Stimulated activated CD8-positive, alpha-beta memory T cell treated with anti-CD3 and anti-CD28 coated beads, Interleukin-7, amount 100 ng/mL, for 24 hours (primary cell): ENCODE measurements at places on chromosomes 16 and 17.

DNA sequence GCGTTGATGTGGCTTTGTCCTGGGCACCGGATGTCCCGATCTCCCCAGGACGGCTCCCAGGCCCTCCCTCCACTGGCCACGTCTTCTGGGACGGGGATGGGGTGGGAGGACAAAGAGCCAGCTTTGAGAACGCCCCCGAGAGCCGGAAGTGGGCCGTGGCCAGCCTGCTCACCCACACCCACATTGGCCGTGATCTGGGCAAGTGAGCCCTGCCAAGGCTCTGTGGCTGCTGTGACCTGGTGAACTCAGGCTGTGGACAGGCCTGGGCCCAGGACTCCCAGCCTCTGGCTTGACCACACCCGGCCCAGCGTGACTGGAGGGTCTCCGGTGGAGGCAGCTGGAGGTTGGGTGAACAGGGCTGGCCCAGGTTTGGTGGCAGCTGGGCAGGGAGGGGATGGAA lies 3.3 kb downstream of the CDH15 start:
- DNase-seq = no peak

GRCh38 chr17:76501018-76501826 lies at the start of gene RHBDF2:
TSS of gene RHBDF2 (minus strand) at chr17:76501423. CDS start at chr17:76481524, 19,899 bp downstream.
- DNase-seq = peak; percentile 91

GRCh38 chr16:49456763-49457162 lies 83.2 kb downstream of the C16orf78 start:
- no peak for DNase-seq

DNA sequence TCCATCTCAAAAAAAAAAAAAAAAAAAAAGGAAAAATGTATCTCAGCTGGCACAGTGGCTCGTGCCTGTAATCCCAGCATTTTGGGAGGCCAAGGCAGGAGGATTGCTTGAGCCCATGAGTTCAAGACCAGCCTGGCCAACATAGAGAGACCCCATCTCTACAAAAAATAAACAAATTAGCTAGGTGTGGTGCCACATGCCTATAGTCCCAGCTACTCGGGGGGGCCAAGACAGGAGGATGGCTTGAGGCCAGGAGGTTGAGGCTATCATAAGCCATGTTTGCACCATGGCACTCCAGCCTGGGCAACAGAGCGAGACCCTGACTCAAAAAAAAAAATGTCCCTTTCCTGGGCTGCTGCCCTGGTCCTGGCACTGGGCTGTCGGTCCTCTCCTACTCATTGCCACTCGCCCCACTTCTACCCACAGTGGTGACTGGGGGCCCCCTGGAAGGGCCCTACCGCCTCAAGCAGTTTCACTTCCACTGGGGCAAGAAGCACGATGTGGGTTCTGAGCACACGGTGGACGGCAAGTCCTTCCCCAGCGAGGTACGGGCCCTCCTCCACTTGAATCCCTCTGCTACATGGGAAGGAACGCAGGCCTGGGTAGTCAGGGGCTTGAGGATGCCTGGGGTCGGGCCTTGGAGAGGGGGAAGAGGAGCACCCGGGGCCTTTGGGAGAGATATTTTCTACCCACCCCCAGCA lies 6.1 kb downstream of the CA7 start:
- no peak for DNase-seq

GRCh38 chr16:47142486-47142820 lies 1.3 kb downstream of the NETO2 start:
- DNase-seq = no peak

GRCh38 chr16:75566758-75567255 lies 628 bp downstream of the GABARAPL2 start:
- no peak for DNase-seq

DNA sequence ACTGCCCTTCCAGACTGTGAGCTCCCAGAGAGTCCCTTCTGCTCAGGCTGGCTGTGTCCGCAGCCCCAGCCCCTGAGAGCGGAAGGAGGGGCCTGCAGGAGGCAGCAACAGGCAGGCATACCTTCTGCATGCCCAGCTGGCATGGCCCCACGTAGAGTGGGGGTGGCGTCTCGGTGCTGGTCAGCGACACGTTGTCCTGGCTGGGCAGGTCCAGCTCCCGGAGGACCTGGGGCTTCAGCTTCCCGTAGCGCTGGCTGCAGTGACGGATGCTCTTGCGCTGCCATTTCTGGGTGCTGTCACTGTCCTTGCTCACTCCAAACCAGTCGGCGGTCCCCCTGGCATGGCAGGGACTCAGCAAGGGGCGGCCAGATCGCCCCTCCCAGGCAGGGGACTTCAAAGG lies 9.0 kb downstream of the RHBDF1 start:
- DNase-seq = no peak

DNA sequence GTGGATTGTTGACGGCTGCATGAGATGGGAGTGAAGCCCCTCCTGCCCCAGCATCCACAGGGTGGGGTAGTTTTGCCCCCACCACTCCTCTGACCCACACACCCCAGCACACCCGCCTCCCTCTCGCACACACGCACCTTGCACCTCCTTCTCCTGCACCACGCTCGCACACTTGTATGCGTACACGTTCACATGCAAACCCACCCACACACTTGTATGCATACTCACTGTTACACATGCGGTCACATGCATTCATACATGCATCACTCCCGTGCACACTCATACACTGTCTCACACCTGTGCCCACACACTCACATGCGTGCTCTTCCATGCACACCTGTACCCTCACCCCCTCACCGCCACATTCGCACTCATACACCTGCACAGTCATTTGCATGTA lies 70.5 kb upstream of the CIBAR2 start:
- DNase-seq = no peak

DNA sequence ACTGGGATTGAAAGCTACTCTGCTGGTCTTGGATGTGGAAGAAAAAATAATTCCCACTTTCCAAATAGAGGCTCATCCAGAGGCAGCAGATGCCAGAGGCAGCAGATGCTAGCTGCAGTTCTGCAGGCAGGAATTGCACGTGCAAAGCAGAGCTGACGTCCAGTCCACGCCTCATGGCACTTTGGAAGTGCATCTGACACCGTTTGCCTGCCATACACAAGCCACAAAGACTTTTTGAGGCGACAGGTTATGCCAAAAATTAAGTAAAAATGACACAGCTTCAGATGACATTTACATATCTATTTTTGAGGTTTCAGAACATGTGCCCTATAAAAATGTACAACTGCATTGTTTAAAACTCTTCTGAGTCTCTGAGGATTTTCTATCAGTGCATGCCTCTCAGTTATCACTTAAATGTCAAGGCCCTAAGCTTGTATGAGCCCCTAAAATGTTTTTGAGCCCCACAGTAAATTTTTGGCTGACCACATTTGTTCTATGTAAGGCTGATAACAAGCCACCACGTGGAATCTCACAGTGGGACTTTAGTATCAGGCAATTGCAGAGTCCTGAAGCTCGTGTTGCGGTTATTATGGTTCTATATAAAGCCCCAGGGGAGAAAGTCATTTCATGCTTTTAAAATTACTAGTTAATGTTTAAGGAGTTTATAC lies 239.2 kb downstream of the PRKCA start:
- DNase-seq = no peak

DNA sequence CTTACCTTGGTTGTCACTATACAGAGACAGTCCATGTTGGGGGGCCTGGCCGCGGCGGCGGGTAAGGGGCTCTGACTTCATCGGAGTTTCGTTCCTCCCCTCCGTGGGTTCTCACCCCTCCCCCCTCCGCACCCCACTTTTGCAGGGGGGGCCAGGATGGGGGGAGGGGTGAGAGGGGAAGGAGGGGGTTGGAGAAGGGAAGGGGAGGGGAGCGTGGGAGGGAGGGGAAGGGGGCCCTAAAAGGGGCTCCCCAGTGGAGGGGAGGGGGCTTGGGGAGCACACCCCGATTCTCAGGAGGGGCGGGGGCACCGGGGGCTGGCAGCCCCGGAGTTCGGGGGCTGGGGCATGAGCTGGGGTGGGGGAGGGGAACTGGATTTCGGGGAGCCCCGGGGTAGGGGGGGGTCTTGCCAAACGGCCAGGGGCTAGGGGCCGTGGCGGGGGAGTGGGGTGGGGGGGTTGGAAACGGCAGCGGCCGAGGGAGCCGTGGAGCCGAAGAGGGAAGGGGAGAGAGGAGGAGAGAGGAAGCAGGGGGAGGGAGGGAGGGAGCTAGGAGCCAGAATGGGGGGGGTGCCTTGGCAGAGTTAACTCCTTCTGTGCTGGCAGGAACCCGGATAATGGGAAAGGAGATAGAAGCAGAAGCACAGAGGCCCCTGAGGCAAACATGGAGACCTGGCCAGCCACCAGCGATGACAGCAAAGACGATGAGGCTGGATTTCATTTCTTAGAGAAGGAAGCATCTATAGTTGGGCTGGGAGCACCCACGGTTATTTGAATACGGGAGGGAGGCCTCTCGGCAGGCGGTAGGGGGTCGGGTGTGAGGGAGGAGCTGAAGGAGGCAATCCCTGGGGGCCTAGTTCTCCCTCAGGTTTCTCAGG lies 2.3 kb downstream of the DLG4 start:
- DNase-seq = no peak

GRCh38 chr16:64864232-64864809 lies 257.5 kb downstream of the CDH11 start:
- no peak for DNase-seq

- DNase-seq = no peak
These were observed 75.5 kb downstream of the SOCS1 start for GRCh38 chr16:11180489-11180888.

DNA sequence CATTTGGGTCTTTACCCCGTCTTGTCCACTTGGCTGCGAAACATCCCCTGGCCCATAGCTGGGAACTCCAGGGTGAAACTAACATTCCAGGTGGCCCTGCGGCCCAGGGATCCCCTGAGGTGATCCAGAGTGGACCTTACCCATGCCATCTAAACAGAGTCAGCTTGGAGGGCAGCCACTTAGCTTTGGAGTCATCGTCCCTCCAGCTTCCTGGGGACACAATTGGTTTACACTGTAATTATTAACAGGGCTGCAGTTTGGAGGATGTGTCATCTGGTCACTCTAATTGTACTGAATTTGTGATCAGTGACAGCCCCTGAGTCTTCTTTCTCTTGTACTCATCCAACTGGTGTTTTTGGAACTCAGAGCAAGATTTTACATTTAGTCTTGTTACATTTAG lies 149.9 kb downstream of the ENGASE start:
- no peak for DNase-seq

- DNase-seq = no peak
These were observed 622 bp downstream of the GPRC5B start for GRCh38 chr16:19883966-19884485.

GRCh38 chr17:35849469-35850348 lies 19.0 kb downstream of the HEATR9 start:
- no peak for DNase-seq

- DNase-seq = no peak
These were observed 84.5 kb downstream of the WNT3 start for GRCh38 chr17:46733837-46734475.

DNA sequence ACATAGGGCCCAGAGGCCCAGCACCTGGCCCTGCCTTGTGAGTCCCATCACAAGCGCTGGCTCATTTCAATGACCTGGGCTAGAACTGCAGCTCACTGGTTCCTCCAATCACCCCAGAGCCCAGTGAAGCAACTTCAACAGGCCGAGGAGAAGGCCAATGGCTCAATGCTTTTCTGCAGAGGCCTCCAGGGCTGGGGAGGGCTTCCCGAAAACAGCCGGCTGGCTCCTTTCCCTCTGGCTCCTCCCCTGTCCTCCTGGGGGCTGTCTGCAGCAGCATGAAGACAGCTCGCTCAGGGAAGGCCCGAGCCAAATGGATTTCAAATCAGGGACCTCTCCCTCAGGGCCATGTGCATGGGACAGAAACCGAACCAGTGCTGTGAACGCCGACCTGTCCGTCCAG lies 121.6 kb downstream of the ZNF423 start:
- no peak for DNase-seq

DNA sequence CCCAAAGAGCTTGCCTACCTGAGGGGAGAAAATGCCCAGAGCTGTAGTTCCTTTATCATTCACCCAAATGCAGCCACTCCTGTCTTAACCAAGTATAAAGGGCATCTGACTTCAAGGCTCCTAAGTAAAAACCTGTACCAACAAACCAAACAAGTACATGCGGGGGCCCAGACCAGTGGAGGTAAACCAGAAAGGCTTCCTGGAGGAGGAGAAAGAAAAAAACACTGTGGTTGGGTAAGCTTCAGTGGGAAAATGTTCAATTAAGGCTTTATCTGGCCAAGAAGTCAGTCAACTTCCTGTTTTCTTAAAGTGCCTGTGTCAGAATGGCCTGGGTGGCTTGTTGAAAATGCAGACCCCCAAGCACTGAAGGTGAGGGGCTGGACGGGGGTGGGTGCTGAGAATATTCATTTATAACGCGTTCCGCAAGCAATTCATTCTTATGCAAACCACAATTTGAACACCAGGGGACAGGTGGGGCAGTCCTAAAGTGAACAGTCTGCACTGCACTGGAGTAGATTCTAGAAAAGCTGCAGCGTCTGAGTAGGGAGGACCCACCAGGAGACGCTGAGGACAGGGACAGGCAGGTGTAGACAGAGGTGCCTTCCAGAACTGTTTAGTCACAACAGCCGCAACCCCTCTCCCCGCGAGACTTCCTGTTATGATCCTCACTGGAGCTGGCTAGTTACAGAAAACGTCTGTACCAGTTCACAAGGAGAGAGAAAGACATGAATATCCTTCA lies 467.1 kb downstream of the SOX9 start:
- no peak for DNase-seq

GRCh38 chr17:58373003-58373402 lies 21.0 kb upstream of the SUPT4H1 start:
- DNase-seq = no peak

- no peak for DNase-seq
These were observed 89.1 kb downstream of the ELAC2 start for GRCh38 chr17:12928736-12929135.

GRCh38 chr16:85329059-85329812 lies 217.0 kb upstream of the CIBAR2 start:
- no peak for DNase-seq

GRCh38 chr17:38511150-38512108 lies 83.2 kb downstream of the ARHGAP23 start:
- DNase-seq = no peak

GRCh38 chr17:27578718-27579085 lies 52.3 kb upstream of the LGALS9 start:
- peak; percentile 26 for DNase-seq

- DNase-seq = no peak
These were observed 70.0 kb upstream of the PMFBP1 start for GRCh38 chr16:72241930-72242329.

GRCh38 chr17:50954641-50955121 lies 88.5 kb upstream of the TOB1 start:
- DNase-seq = no peak

DNA sequence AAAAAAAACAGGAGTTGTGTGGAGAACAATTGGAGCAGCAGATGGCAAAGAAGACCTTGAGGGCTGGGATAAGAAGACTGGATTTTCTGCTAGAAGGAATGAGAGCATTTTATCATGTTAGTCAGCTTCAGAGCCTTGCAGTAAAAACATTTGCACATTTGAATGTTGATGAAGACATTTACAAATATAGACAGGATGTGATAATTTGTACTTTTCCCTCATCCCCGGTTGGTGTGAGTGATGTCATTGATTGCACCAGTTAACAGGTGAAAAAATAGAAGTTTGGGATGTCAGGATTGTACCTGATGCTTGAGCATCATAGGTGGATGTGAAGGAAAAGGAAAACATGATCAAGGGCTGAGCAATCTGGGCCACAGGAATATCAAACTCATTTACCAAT lies 22.6 kb upstream of the MAPK3 start:
- no peak for DNase-seq

- DNase-seq = no peak
These were observed 648 bp upstream of the ERCC4 start for GRCh38 chr16:13919330-13919682.

GRCh38 chr17:6279659-6280058 lies 155.3 kb downstream of the AIPL1 start:
- no peak for DNase-seq

GRCh38 chr17:73938706-73939105 lies 264.8 kb upstream of the RPL38 start:
- DNase-seq = no peak

GRCh38 chr17:15442311-15443180 lies 24.9 kb downstream of the CDRT4 start:
- no peak for DNase-seq
